MM.1S (cell line): ENCODE measurements at places on chromosomes 7 and 10.

DNA sequence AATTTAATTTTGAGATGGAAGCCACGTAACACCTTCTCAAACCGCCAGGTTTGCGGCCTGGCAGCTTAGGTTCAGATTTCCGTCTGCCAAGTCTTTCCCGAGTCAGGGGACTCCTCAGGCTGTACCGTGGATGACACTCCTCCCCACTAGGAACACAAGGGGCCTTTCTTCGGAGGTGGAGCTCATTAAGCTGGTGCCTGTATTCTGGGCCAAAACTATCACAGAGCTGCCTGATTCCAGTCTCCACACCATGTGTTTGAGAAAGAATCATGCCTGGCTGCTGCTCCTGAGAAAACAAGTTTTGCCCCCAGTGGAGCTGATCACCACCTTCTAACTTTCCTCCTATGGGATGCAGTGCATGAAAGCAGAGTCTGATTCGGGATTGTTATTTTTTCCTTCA is 44.8 kb downstream of the TMEM209 start:
- no peak for DNase-seq

DNA sequence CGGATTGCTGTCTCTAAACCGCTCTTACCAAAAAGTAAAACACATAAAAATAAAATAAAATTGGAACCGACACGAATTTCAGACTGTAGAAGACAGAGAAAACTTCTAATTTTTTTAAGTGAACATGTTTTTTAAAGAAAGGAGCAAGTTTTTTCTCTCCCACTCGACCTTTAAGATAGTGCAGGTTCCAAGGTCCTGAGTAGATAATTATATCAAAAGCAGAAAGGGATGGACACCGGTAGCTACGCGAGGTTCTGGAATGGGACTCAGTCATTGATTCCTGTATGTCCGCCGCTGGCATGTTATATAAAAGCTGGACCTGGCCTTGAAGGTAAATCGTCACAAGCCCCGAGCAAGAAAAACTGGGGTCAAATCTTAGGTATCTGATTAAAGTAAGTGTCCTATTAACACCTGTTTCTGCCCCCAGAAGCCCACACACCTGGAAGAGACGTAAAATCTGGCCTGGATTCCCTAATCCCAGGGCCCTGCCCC is 462 bp upstream of the CISD1 start:
- DNase-seq: no peak

DNA sequence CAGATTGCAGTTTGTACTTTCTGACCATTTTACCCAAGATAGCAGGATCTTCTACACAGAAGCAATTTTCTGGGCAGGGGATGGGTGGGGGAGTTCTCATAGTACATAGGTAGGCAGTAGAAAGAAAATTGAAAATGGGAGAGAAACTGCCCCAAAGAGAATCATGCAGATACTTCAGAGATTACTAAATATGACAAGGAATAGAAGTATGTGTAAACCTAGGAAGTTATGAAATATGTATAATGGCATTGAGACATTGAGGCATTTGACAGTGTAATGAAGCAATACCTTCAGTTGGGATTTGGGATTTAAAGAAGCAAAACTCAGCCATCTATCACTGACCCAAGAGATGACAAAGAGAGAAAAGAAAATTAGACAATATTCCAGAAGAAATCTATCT is 233.0 kb downstream of the PTN start:
- DNase-seq: no peak

- no peak for DNase-seq
Observed at GRCh38 chr10:125134483-125134848, 25.9 kb downstream of the CTBP2 start.

DNA sequence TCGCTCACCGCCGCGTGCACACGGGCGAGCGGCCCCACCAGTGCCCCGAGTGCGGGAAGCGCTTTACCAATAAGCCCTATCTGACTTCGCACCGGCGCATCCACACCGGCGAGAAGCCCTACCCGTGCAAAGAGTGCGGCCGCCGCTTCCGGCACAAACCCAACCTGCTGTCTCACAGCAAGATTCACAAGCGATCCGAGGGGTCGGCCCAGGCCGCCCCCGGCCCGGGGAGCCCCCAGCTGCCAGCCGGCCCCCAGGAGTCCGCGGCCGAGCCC is 3.3 kb downstream of the REPIN1 start:
- DNase-seq: no peak

DNA sequence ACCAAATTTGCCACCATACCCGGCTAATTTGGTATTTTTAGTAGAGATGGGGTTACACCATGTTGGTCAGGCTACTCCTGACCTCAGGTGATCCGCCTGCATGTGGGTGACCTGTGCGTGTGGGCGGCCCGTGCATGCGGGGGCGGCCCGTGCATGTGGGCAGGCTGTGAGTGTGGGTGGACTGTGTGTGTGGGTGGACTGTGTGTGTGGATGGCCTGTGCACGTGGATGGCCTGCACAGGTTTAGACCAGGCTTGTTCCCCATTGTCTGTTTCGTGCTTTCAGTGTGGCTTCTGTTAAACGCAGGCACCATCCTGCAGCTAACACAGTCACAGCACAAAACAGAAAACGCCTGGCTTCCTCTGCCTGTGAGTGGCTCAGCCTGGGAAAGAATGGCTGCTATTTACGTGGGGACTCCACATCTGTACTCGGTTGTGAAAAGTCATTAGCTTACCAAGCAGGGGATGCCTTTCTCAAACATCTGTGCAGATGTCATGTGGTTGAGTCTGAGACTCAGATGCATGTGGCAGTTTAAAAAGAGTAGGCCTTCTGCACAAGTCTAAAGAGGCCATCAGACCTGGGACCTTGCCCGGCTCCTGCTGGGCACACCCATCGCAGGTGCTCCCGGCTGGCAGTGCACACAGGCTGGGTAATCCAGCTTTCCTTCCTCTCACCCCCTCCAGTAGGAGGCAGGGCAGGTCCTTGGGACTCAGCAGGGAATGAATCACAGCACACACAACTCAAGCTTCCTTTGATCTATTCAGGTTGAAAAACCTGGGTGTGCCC is 91.6 kb downstream of the COBL start:
- no peak for DNase-seq

- DNase-seq: no peak
Observed at GRCh38 chr10:2488446-2489005, 578.8 kb upstream of the PFKP start.

DNA sequence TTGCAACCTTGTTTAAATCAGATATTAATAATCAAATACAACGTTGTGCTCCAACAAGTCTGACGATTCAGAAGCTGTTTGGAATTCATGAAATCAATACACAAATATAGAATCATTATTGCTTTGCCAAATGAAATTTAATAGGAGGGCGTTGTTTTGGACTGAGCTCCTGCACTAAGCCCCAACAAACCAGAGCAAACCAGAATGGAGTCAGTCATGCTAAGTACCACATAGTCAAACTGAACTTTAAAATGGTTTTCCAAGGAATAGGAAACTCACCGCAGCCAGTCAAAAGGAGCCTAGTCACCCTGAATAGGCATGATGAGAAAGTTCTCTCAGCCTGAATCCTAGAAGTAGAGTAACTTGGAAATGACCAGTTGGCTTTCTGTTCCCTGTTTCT is 53.7 kb downstream of the HACD1 start:
- DNase-seq: no peak

GRCh38 chr7:130242198-130243014 is 24.3 kb upstream of the CPA2 start:
- peak; percentile 57 for DNase-seq

DNA sequence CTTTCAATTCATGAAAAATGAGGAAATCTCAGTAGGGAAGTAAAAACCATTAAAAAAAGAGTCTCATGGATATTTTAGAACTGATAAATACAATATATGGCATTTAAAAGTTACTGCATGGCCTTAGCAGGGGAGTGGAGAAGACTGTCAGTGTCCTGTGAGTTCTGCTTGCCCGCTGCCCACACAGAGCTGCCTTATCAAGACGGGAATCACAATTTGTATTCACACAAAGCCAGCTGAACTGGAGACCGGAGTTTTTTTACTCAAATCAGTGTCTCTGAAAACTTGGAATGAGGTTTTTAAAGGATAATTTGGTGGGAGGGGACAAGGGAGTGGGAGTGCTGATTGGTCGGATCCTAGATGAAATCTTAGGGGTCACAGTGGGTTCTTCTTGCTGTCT is 17.1 kb downstream of the LANCL2 start:
- no peak for DNase-seq

- no peak for DNase-seq
Observed at GRCh38 chr7:101225650-101226049, 7.7 kb downstream of the ZNHIT1 start.

DNA sequence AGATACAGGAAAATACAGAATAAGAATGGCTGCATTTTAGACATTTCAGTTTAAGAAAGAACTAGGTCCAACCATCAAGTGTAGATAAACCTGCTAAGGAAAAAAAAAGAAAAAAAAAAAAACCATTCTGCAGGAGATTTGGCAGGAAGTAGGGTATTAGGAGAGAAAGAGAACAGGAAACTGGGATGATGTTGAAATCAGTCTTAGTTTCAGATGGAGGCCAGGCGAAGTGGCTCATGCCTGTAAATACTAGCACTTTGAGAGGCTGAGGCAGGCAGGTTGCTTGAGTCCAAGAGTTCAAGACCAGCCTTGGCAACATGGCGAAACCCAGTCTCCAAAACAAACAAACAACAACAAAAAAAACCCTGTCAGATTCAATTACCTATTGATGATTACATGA is 120.2 kb downstream of the RAB11FIP2 start:
- no peak for DNase-seq

DNA sequence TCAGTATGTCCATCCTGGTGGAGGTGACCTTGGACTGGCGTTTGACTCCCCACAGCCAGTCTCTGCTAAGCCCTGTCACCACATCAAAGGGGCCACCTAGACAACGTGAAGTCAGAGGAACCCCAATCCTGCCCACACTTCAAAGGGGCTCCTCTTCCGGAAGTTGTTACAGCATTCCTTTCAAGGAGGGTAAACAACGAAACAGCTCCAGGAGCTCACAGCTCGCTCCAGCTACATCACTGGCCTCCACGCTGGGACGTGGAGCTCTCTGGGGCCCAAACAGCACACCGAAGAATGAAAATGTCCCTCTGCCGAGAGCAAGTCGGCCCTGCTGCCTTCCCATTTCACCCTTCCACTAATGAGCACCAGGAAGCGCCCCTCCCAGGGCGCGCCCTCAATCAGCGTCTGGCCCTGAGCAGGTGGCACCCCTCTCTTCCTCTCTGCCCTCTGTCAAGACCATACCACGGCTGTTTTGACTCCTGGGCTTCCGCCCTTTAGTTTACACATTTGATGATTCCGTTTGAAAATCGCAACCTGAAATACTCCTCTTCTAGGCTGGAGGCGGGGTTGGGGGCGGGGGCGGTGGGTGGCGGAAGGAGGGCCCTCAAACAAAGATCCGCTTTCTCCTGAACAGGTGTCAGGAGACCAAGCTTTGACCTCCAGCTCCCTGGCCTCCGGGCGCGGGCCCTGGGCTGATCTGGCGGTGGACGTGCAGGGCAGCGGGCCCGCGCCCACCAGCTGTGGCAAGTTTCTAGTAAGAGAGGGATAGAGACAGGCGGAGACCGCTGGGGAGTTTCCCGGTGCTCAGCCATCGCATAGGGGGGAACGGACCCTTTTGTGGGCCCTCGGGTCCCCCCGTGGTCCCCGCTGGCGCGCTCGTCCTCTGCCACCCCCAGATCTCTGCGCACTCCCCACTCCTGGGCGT is 53.1 kb upstream of the KDM7A start:
- peak; percentile 59 for DNase-seq

DNA sequence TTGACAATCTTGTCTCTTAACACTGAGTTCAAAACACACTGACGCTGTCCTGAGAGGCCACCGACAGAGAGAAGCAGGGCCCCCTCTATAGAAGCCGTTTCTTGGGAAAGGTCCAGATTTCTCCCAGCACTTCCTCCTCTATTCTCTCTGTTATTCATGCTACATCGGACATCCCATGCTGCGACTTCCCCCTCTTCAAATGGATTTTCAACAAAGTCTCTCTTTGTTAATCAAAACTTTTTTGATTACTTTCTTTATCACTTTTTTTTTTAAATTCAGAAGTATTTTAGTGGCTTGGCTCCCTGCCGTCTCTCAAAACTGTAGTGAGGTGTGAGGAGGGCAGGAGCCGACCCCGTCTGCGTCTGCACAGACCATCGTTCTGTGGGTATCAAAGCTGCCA is 298.9 kb upstream of the PITRM1 start:
- DNase-seq: no peak

DNA sequence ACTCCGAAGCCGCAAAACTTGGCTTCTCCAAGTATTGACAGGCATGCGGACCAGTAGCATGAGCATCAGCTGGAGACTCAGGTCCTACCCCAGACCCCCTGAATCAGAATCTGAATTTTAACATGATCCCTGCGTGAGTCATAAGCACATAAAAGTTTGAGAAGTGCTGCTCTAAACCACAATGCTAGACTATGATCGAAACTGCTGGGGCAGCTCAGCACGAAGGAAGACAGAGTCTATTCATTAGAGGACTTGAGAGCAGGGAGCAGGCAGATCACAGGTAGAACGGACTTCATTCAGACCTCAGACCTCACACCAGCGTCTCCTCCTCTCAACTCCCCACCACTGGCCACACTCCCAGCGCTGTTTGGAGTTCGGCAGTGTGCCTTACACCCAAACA is 16.9 kb downstream of the CAMK2G start:
- no peak for DNase-seq

- DNase-seq: peak; percentile 87
Observed at GRCh38 chr7:69696054-69696591, 97.8 kb downstream of the AUTS2 start.

GRCh38 chr10:23516530-23516929 is 77.7 kb downstream of the OTUD1 start:
- peak; percentile 16 for DNase-seq

DNA sequence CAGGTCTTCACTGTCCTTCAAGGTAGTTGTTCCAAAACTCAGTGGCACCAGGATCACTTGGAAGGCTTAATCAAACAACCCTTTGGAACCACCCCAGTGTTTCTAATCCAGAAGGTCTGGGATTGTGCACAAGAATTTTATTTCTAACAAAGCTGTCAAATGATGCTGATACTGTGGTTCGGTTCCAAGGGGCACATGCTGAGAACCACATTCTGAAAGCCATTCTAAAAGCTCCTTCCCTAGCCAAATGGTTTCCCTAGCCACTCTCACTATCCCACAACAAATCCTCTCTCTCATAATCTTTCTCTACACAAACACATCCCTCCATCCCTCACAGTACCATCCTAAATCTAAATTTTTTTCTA is 52.1 kb downstream of the MACC1 start:
- no peak for DNase-seq

- DNase-seq: no peak
Observed at GRCh38 chr10:80413271-80413996, 5.1 kb downstream of the PRXL2A start.

GRCh38 chr7:91668217-91668616 is 212.3 kb downstream of the MTERF1 start:
- DNase-seq: no peak

DNA sequence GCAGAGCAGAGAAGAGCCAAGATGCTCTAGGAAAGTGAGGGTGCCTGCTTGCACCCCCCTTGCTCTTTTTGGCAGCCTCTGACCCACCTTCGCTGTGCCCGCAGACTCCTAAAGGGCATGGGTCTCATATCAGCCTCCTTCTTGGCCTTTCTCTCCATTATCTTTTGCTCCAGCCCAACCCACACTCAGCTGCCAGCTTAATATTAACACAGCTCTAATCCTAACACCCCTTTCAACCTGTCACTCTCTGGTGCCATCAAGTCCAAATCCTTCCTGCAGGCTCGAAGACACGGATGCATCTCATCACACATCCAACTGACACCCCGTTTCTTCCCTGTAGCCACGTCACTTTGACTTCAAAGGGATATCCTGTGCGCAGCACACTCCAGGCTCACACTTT is 171.6 kb upstream of the AUTS2 start:
- no peak for DNase-seq
